ENCODE measurements at places on chromosomes 5 and 9.

GRCh38 chr9:86387376-86387775 is 33.2 kb upstream of the TUT7 start:
- DNase-seq: no peak

GRCh38 chr5:162603443-162604070 is 536.0 kb downstream of the GABRG2 start:
- no peak for DNase-seq

- no peak for DNase-seq
Observed at GRCh38 chr5:13745508-13745907, 199.0 kb downstream of the DNAH5 start.

DNA sequence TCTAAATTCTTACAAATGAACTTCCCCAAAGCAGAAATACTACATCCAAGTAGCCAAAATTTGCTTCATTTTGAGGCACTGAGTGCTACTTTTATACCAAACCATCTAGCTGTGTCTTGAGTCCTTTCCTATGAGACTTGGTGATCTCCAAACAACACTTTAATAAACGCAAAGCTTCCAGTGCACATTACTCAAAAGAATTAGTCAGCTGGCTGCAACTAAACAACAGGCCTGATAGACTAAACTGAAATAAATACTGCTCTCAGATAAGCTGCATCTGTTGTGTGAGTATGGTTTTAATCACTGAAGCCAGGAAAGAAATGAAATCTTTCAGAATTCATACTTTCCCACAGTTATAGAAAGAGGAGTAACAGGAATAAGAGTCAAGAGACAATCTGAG is 80.3 kb downstream of the VCAN start:
- DNase-seq: peak; percentile 84

- DNase-seq: no peak
Observed at GRCh38 chr5:91277093-91277626, 106.0 kb downstream of the ARRDC3 start.

DNA sequence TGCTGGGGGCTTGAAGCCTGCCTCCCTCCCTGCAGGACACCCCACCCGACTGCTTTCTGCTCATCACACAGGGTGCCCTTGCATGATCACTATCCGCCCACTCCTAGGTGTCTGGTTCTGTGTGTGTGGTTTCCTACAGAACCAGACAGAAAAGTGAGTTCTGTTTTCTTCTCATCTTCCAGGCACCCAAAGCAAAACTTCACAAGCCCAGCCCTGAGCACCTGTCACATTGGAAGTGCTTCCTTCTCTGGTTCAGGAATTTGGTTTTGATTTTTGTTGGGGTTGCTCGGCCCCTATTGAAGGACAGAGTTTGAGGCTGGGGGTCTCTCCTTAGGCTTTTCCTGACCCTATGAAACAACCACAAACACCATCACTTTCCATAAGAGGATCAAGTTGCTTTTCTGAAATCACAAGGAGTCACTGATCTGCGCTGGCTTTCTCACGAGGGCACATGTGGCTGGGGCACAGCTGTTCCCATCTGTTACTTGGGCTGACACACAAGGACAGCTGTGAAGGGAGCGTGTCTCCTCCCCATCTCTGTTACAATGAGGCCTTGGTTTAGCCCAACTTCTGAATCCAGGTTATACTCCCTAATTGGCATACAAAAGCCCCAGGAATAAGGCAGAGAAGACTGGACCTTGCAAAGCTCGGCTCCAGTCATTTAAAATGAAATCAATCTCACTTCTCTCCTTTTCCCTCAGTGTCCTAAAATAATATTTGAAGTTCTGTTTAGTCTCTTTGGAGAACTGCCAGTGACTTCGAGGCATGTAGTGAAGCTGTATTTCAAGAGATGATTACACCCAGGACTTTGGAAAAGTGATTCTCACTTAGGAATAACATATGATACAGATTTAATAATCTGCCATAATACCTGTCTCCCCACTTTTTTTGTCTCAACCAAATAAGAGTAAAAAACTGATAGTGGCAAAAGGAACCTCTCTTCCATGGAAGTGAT is 213.1 kb upstream of the GAS1 start:
- DNase-seq: peak; percentile 75

- no peak for DNase-seq
Observed at GRCh38 chr9:114828303-114828650, 22.4 kb upstream of the TNFSF15 start.

GRCh38 chr9:18726546-18726945 is 252.6 kb downstream of the ADAMTSL1 start:
- DNase-seq: peak; percentile 38

DNA sequence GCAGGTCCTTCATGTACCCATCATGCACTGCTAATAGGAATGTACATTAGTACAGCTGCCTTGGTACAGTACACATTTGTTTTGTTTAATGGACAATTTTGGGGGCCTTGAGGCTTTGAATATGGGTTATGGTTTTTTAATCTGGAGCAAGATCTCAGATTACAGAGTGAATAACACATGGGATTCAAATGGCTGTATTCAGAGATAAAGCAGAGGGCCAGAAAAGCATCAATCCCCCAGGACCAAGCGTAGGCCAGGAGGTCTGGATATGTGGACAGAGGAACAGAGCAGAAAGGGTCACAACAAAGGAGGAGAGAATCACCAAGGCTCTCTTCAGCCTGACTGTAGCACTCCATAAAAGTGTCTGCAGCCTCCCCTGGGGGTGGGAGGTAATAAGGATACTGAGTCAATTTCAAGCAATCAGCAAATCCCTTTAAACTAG is 47.7 kb upstream of the STK32A start:
- no peak for DNase-seq

- no peak for DNase-seq
Observed at GRCh38 chr5:31593665-31594064, 45.3 kb upstream of the PDZD2 start.

- no peak for DNase-seq
Observed at GRCh38 chr5:94276048-94276447, 342.4 kb downstream of the KIAA0825 start.

- no peak for DNase-seq
Observed at GRCh38 chr9:106797299-106797698, 65.7 kb upstream of the ZNF462 start.

- no peak for DNase-seq
Observed at GRCh38 chr9:17509701-17510100, 69.2 kb upstream of the SH3GL2 start.

GRCh38 chr9:105195259-105195658 is 49.2 kb upstream of the SLC44A1 start:
- DNase-seq: no peak

- no peak for DNase-seq
Observed at GRCh38 chr5:177508221-177508611, 1.4 kb downstream of the DOK3 start.

- peak; percentile 10 for DNase-seq
Observed at GRCh38 chr9:26723486-26723885, 169.1 kb downstream of the CAAP1 start.

DNA sequence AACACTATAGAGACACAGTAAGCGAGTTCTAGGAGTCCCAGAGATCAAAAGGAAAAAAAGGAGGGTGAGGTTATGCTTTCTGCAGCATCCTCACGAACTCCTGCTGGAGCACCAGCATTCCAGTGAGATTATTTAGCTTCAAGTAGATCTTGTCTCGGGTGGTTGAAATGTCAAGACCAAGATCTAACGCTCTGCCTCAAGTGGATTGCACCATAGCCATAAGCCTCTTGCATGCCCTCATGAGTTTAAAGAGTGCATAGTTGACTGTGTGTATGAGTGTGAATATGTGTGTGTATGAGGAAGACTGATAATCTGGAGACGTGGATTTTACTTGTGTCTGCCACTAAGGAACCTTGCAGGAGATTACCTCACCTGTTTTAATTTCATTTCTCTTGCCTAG is 335.3 kb upstream of the ADAMTSL1 start:
- DNase-seq: peak; percentile 45

DNA sequence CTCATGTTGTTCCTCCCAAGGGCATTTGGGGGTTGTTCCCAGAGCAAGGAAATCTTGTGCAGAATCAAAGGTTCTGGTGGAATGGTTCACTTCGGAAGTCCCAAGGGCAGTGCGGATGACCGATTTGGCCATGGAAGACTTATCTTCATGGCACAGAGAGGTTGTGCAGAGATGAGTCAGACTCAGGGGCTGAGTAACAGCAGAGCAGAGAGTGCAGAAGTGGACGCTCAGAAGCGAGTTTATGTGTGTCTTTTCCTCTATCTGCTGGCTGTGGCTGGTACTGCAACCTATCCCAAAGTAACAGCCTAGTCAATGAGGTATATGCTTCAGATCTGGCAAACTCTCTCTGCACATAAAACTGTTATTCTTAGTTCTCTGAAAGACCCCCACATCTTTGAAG is 118.1 kb downstream of the DPYSL3 start:
- peak; percentile 26 for DNase-seq

DNA sequence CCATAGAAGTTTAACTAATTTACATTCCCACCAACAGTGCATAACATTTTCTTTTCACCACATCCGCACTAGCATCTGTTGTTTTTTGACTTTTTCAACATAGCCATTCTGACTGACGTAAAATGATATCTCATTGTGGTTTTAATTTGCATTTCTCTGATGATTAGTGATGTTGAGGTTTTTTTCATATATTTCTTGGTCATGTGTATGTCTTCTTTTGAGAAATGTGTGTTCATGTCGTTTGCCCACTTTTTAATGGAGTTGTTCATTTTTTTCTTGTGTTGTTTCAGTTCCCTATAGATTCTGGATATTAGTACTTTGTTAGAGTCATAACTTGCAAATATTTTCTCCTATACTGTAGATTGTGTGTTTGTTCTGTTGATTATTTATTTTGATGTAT is 163.4 kb downstream of the FER start:
- no peak for DNase-seq

DNA sequence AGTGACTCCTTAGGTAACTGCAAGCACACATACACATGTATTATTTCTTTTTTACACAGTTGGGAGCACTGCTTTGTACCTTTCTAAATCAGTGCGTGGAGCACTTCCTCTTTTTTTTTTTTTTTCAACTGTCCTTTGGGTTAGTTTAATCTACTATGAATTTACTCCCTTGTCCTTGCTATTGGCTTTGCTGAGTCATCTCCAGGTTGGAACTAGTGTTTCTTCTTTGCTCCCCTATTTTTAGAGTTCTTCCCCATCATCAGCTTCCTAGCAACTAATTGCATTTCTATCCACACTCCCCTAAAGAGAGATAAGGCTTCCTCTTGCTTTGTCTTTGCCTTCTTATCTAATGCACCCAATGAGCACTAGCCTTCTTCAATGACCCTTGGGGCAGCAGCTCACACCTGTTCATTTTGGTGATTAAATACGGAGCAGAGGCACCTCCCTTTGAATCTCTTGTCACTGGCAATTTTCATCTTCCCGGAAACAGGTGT is 24.3 kb downstream of the S100Z start:
- DNase-seq: no peak

DNA sequence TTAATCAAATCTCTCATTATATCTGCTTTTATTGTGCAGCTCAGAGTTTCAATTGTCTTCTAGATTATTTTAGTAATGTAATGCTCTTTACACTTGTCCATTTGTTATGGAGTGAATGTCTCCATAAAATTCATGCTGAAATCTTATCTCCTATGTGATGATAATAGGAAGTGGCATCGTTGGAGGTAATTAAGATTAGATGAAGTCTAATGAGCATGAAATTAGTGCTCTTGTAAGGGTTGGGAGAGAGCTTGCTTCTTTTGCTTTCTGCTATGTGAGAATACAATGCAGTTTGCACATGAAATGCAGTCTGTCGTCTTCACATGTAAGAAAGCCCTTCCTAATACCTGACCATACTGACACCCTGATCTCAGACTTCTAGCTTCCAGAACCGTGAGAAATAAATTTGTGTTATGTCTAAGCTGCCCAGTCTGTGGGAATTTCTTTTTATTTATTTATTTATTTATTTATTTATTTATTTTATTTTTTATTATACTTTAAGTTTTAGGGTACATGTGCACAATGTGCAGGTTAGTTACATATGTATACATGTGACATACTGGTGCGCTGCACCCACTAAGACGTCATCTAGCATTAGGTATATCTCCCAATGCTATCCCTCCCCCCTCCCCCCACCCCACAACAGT is 1399.2 kb upstream of the CDH6 start:
- DNase-seq: no peak

DNA sequence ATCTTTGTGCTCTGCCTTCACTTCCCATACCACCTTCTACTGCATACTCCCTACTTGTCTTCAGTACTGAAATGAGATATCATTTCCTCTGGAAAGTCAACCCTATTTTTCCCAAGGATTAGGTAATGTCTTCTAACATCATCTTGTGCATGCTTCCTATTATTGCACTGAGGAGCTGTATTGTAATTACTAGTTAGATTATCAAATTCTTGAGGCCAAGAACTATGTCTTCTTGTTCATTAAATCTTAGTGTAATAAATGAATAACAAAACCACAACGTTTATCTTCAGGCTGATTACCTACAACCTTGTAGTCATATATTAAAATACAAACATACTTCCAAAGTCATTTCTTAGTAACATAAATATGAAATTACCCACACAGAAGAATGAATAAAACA is 87.9 kb upstream of the POU5F2 start:
- no peak for DNase-seq

GRCh38 chr5:132224716-132225115 is 2.9 kb downstream of the P4HA2 start:
- DNase-seq: peak; percentile 43

DNA sequence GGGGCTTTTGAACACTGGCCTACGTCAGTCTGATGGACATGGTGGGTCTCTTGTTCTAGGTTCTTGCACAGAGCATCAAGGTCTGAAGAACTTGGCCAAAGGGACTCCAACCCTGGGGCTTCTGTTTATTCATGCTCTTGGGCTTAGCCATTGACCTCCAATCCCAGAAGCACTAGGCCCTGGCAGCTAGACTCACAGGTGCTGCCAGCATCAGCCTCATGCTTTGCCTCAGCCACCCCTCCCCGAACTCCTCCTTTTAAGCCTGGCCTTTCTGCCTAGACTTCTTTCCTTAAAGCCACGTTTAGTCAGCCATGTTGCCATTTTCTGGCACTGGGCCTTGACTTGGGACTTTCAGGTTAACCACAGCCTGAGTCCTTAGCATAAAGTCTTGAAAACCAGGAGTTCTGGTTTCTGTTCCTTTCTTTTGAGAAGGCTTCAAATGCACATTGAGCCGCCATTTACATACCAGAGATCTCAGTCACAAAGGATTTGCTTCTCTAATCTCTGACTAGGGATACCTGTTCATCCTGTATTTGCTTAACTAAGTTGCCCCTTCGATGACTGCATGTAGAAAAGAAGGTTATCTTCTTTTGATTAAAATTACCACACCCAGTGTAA is 54.7 kb downstream of the ANGPTL2 start:
- DNase-seq: no peak

DNA sequence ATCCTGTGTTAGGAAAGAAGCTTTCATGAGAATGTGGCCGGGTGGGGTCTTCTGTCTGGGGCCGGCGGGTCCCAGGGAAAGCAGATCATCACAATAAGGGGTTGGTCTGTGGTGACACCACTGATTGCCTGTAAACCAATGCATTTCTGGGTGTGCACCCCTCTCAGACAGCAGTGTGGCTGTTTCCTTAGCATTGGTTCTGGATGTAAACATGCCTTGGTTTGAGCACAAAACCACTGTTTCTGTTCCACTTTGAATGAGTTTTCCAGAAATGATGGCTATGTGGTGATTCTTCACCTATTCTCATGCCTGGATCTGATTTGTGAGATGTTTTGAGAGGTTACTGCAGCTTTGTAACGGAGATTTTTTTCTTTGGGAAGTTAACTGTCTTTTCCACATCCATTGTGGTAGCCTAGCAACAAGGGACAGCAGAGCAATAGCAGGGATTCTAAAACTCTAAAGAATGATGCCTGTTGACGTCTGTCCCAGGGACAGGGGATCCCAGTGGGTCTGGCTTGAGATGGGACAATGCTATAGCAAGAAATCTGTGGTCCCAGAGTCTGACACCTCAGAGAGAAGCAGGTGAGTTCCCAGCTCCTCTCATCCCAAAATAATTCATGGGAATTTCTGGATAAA is at the start of gene CCDC192:
Gene CCDC192, plus strand, starts transcription at position 466 of the 636 bp plus-strand sequence. Its CDS starts 55 bp downstream, at position 521.
- no peak for DNase-seq

Measured in lung (tissue), 17 donors.